ENCODE measurements at places on chromosomes 11 and 22. TPM values are rescaled to one million over a fixed set of nuclear protein-coding genes. Genes with fewer than 3 reads are reported as not detected.

DNA sequence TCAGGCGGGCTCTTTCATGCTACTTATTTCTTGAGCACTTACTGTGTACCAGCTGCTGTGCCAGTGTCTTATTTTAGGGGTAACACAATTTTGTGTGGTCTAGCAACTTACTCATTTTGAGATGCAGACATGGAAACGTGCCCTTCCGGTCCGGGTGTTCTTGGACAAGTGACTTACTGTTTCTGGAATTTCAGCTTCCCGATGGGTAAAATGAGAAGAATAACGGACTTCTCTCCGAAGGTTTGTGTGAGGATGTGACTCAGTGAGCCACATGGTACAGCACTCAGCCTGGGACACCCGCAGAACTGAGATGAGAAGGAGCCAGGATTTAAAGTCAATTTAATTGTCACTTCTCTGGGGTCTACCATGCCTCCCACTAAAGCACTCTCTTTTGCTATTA is 114.5 kb upstream of the SYT13 start:
- H3K4me3 ChIP-seq: no peak overlapping the region
- H3K27ac ChIP-seq: no peak overlapping the region
- no peaks in the 10 kb centered on the region for H3K4me1 ChIP-seq
- DNase-seq: no peak
- no peaks in the 10 kb centered on the region for H3K36me3 ChIP-seq

- no peak overlapping the region for H3K4me3 ChIP-seq
- DNase-seq: no peak
- peaks cover 8% of the 10 kb centered on the region for H3K27me3 ChIP-seq
- H3K27ac ChIP-seq: no peak overlapping the region
- H3K4me1 ChIP-seq: no peaks in the 10 kb centered on the region
- H3K36me3 ChIP-seq: no peaks in the 10 kb centered on the region
Observed at GRCh38 chr11:12285106-12285505, 92.3 kb upstream of the PARVA start.

DNA sequence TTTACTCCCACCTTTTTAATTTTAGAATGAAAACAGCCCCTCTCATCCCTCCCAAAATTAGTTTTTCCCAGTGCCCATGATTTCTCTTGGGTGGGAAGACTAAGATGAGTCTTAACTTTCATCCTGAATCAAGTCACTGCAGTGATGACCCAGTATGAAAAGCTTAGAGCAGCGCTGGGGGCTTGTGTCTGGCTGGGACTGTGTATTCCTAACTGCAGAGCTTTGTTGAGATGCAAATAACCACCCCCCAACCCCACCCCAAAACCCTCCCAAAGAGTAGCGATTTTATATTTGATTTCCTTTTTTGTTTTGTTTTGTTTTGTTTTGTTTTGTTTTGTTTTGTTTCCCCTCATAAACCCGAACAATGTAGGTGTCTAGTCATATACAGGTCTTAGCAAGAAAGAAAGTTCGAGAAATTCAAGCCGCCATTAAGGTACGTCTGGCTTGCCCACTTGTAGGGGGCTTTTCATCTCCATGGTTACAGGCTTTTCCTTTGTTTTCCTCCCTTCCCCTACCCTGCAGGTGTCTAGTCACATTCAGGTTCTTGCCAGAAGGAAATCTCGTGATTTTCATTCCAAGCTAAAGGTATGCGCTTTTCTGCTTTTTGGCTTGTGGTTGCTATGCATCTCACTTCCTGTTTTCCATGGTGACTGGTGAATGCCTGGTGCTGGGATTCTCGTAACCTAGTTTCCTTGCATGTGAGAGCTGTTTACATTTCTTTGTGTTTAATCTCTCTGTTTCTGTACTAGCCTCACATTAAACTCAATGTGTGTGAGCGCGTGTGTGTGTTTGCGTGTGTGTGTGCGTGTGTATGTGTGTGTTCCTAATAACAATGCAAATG is 144.6 kb upstream of the RASSF10 start:
- DNase-seq: no peak
- no peak overlapping the region for H3K27ac ChIP-seq
- H3K4me1 ChIP-seq: no peaks in the 10 kb centered on the region
- H3K4me3 ChIP-seq: no peak overlapping the region
- peaks cover 18% of the 10 kb centered on the region for H3K27me3 ChIP-seq

DNA sequence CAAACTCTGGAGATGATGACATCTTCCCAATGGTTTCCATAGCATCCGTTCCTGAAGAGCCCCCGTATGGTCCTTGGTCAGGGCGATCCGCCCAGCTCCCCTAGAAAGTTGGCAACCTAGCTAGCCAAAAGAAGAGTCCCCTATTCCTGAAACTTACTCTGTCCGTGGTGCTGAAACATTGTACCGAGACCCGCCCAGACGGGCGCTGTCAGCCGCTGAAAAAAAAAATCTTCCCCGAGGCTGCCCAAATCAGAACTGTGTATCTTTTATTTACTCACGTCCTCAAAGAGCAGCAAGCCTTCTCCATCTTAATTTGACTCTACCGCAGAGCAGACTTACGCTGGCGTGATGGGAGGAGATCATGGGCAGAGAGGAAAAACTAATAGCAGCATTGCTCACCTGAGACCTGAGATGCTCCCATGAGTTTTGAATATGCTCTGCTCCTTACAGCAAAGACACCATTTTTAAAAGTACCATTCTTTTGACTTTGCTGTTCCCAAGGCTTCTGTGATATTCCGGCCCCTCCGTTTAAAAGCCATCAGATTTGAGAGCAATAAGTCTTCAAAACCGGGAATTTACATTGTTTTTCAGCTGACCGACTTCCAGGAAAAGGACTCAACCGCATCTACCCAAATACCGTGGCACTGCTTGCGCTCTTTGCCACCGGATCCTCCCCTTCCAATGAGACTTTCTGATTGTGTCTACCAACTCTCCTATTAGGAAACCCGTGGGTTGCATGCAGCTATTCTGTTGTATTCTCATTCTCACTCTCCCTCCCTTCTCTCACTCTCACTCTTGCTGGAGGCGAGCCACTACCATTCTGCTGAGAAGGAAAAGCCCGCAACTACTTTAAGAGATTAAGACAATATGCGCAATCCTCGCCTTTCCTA is at the start of gene SLC17A6:
Gene SLC17A6, plus strand, starts transcription at position 786 of the 890 bp plus-strand sequence. CDS start 153 bp downstream, outside the sequence.
- no peak within 1 kb of the TSS for H3K4me3 ChIP-seq
- no peaks in the 10 kb centered on the region for H3K36me3 ChIP-seq
- no peak for DNase-seq
- H3K27me3 ChIP-seq: peaks cover 40% of the 10 kb centered on the region
- peaks cover 2% of the 10 kb centered on the region for H3K4me1 ChIP-seq

DNA sequence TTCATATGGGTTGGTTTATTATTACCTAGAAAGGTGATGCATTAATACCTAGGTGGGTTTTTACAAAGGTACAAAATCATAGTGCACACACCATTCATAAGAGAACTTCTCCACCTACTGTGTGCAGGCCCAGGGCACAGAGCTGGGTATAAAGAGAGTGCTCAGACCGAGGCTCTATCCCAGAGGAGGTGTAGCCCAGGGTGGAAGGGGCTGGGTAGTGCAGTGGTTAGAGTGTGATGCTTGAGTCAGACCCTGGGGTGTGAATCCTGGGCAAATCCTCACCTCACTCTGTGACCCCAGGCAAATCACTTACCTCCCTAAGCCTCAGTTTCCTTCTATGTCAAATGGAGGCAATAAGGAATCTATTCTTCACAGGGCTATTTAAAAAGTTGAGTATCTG is 32.2 kb downstream of the PARVG start:
- no peaks in the 10 kb centered on the region for H3K36me3 ChIP-seq
- no peaks in the 10 kb centered on the region for H3K4me1 ChIP-seq
- no peaks in the 10 kb centered on the region for H3K27me3 ChIP-seq
- no peak overlapping the region for H3K4me3 ChIP-seq
- no peak overlapping the region for H3K27ac ChIP-seq

- H3K4me3 ChIP-seq: no peak overlapping the region
- no peak for DNase-seq
- H3K4me1 ChIP-seq: no peaks in the 10 kb centered on the region
- peaks cover 51% of the 10 kb centered on the region for H3K36me3 ChIP-seq
- H3K27me3 ChIP-seq: no peaks in the 10 kb centered on the region
Observed at GRCh38 chr11:43459246-43459645, 100.5 kb downstream of the TTC17 start.

GRCh38 chr11:62954478-62954877 is 30.3 kb downstream of the SLC22A6 start:
- H3K4me3 ChIP-seq: no peak overlapping the region
- DNase-seq: no peak
- H3K27ac ChIP-seq: no peak overlapping the region
- no peaks in the 10 kb centered on the region for H3K36me3 ChIP-seq
- H3K4me1 ChIP-seq: no peaks in the 10 kb centered on the region

DNA sequence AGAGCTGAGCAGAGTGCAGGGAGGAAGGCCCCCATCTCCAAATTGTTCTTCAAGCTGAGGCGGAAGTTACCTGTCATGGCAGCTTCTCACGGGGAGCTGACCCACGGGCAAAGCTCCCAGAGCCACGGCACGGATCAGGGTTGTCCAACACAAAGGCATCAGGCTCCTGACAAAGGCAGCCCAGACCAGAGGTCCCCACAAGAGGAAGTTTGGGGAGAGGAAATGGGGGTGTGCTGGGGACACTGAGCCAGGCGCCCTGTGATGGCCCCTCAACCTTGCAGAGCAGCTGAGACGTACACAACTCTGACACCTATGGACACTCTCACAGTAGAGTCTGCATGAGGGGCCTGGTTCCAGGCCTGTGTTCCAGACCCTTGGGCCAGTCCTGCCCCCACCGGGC is 95.6 kb downstream of the CTTN start:
- no peaks in the 10 kb centered on the region for H3K36me3 ChIP-seq
- H3K27me3 ChIP-seq: peaks cover 15% of the 10 kb centered on the region
- DNase-seq: no peak
- H3K4me3 ChIP-seq: no peak overlapping the region

GRCh38 chr22:49621601-49622210 is 206.0 kb downstream of the BRD1 start:
- no peak overlapping the region for H3K27ac ChIP-seq
- H3K27me3 ChIP-seq: no peaks in the 10 kb centered on the region
- DNase-seq: no peak
- H3K4me1 ChIP-seq: no peaks in the 10 kb centered on the region

- no peaks in the 10 kb centered on the region for H3K4me1 ChIP-seq
- H3K36me3 ChIP-seq: no peaks in the 10 kb centered on the region
- no peak overlapping the region for H3K27ac ChIP-seq
- H3K4me3 ChIP-seq: no peak overlapping the region
- no peak for DNase-seq
Observed at GRCh38 chr11:1087279-1087960, 12.7 kb downstream of the MUC2 start.

The ZBTB16 gene
- 13.4 TPM for total RNA-seq

The MED15 gene
- total RNA-seq: 259 TPM
